ENCODE measurements at places on chromosomes 4 and X.

DNA sequence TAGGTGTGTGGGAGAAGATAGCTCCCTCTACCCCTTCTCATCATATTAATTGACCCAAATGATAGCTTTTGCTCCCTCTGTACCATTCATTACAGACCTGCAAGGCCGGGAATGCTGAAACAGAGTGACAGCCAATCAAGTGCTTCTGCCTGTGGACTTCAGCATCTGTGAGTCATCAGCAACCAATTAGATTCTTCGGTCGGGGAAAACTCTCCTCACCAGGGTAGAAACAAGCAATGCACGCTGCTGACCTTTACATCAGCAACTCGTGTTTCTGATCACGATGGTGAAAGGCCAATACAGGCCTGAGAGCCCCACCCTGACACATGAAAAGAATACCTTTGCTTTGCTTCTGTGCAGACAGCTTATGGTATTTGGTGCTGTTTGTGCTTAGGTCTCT, 347.2 kb upstream of the DDX53 start:
- peak; percentile 13 for DNase-seq

DNA sequence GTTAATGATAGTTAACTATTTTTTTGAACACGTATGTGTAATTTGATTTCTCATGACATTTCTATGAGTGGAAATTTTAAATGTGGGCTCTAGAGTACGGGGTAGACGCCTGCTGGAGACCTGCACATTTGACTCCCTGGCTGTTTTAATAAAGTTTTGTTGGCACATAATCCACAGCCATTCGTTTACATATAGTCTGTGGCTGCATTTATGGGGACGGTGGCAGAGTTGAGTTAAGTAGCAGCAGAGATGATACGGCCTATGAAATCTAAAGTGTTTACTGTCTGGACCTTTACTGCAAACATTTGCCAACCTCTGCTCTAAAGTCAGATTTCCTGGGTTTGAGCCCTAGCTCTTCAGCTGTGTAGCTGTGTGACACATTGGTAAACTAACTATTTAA, 118.8 kb downstream of the CHRNA9 start:
- no peak for DNase-seq

DNA sequence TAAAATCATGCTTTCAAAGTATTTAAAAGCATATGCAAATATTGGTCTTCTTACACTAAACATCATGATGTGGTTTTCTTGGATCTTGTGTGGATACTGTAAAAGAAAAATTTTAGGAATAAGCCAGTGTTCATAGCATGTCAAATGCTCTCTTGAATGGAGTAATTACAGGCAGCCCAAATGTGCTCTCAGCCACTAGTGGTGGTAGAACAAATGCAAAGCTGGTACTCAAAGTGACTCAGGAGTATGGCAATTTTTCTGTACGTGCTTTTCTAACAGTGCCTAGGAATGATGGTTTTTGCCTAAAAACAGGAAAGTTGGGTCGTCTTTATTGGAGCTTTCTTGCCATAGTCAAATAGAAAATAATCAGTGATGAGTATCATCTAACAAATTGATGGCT, 19.9 kb downstream of the PGRMC2 start:
- DNase-seq = no peak

DNA sequence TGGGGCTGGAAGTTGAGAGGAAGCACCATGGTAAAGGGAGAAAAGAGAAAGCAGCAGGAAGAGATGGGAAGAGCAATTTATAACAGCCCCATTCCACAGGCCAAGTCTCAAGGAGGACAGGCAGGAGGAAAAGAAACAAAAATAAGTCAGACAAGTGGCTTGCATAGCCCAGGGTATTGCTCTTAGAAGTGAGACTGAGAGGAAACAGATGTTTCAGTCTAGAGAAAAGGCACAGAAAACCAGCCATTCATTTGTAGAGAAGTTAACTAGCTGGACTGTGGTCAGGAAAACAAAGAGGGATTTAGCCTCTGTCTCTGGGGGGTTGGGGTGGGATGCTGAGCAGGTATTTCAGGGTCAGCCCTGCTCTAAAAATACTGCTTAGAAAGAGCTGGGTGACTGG, 175.0 kb upstream of the ARHGEF9 start:
- DNase-seq = no peak

- DNase-seq = no peak
These were observed 176.9 kb upstream of the SCML1 start for GRCh38 chrX:17560385-17560784.

GRCh38 chr4:149914119-149915115, 98.8 kb upstream of the IQCM start:
- peak; percentile 64 for DNase-seq

GRCh38 chr4:120555058-120555457, 367.5 kb downstream of the PRDM5 start:
- no peak for DNase-seq

- DNase-seq = peak; percentile 77
These were observed 242.5 kb upstream of the PRPS2 start for GRCh38 chrX:12548746-12549145.

GRCh38 chr4:27763830-27764525, 903.3 kb downstream of the STIM2 start:
- DNase-seq = no peak

- no peak for DNase-seq
These were observed 48.9 kb upstream of the MTNR1A start for GRCh38 chr4:186604124-186604807.

GRCh38 chr4:185598846-185599552, 63.7 kb upstream of the PDLIM3 start:
- DNase-seq = no peak

DNA sequence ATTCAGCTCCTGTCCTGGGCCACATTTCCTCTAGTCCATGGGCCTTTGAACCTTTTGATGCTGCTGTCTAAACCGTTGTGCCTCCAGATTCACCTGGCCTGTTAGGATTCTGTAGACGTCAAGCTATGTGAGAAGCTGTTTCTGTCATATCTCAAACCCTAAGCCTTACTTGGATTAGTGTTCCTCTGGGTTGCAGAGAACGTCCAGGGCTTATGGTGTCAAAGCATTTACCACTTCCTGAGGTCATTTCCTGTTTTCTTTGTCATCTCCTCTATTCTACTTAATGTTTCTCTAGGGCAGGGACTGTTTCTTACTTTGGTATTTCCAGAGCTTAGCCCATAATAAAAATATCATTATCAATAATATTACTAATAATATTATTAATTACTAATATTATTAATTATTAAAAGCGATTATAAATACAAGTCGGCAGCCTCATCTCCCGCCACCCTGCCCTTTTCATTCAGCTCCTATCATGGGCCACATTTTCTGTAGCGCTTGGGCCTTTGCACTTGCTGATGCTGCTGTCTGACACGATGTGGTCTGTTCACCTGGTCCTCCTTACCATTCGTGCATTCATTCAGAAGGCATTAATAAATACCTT, 19.1 kb downstream of the PRIMPOL start:
- DNase-seq = no peak

DNA sequence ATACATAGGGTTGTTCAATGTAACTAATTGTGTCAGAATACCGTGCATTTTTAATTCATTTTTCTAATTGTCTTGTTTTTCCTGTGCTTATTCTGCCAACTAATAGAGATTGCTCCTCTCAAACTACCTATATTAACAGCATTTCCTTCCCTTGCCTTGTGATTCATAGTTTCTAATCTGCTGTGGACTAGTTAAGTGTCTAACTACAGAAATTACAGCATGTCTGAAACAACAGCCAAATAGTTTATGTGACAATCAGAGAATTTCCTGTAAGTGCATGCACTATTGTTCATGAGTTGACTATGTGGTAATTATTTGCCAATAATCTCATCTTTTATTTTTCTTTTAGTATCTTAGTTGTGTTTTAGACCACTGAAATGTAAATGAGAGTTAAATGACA, 4.1 kb upstream of the SEC24B start:
- DNase-seq = no peak

DNA sequence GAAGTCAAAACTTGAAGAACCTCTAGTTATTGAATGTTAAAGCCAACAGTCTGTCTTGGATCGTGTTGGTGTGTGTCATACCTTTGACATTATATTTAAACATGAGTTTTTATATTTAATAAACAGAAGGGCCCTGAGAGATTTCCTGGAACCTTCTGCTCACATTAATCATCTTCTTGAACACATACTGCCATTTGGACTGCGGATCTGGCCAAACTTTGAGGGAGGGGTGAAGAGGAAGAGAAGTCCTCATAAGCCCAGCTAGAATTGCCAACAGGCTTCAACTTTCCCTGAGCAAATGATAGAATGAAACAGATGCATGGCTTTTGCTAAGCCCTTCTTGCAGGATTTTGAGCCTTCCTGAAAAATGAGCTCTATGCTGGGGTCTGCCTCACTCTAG, 27.4 kb downstream of the CCKAR start:
- DNase-seq = no peak

DNA sequence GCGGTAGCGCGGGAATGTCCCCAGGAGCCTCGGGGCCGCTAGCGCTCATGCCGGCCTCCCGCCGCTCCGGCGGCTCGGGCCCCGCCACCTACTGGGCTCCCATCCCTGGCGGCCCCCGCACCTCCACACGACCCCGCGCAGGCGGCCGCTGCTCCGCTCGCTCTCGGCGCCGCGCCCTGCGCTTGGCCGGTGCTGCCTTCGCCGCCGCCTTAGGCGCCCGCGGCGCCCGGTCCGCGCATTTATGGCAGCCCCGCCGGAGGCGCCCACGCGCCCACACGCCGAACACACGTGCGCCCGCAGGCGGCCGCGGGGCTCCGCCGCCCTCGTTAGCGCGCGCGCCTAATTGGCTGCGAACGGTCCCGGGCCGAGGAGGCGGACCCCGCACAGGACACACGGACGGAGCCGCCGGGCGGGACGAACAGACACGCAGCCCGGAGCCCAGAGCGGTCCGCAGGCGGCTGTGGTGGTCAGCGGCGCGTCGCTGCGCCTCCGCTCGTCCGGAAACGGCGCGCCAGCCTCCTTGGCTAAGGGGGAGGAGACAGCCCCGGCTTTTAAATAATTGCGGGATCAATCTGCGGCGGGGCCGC, at the start of gene NKX1-1:
NKX1-1 (minus strand) TSS at position 49 of the 587 bp plus-strand sequence; CDS start at position 49, 0 bp downstream.
- no peak for DNase-seq

DNA sequence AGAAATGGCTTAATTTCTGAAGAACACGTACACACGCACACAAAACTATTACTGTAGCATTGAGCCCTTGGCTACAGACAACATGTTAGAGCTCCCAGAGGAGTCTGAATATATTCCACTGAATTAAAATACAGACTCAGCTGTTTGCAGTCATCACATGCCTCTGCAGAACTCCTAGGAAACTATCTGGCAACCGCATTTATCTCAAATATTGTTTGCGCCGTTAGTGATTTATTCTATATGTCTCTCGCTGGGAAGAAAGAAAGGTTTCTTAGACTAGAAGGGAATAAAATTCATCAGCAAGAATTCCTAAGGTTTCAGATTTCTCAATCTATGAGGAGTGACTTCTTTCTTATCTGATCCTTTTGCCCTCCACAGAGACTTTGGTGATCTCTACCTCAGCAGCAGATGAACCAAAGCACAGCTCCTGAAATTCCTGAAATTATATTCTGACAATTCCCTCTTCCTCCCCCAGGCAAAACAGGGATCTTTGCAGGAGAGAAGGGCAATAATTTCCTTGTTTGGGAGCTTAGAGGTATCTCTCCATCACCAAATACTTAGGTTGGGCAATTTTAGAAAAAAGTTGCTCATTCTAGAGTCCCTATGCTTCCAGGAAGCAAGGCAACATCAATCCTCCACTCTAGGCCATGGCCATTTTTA, 199.2 kb downstream of the APBB2 start:
- DNase-seq = no peak

DNA sequence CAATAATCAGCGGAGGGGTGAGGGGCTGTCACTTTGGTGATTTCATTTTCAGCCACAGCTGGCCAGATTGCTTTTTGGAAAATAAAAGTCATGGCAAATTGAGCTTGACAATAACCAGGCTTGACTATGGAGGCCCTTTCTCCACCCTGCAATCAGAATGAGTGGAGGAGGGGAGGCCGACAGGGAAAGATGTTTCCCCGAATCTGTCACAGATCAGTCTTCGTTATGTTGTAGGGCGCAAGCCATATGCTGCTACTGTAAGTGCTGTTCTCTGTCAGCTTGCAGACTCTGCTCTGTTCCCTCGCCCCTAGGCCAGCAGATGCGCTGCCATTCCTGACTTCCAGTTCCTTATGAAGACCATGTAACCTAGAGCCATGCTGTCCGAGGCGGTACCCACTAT, 114.1 kb downstream of the MGST2 start:
- no peak for DNase-seq

DNA sequence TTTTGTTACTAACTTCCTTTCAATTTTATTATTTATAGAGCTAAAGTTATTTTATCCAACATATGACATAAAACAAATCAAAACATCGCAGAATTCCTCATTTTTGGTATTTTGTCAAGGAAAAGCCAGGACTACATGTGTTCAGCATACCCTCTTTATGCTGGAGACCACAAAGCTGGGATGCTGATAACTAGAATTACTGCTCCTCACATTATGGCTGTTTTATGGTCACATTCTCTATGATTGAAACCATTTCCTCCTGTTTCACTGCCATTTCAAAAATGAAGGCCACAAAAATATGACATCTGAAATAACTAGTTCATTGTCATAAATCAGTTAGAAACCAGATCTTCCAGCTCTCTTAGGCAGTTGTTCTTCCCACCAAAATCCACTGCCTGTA, 41.7 kb downstream of the KLHL34 start:
- DNase-seq = no peak

- no peak for DNase-seq
These were observed 62.8 kb upstream of the NKX1-1 start for GRCh38 chr4:1469043-1469442.

- DNase-seq = no peak
These were observed 315.1 kb upstream of the ADGRL3 start for GRCh38 chr4:60885011-60885410.

DNA sequence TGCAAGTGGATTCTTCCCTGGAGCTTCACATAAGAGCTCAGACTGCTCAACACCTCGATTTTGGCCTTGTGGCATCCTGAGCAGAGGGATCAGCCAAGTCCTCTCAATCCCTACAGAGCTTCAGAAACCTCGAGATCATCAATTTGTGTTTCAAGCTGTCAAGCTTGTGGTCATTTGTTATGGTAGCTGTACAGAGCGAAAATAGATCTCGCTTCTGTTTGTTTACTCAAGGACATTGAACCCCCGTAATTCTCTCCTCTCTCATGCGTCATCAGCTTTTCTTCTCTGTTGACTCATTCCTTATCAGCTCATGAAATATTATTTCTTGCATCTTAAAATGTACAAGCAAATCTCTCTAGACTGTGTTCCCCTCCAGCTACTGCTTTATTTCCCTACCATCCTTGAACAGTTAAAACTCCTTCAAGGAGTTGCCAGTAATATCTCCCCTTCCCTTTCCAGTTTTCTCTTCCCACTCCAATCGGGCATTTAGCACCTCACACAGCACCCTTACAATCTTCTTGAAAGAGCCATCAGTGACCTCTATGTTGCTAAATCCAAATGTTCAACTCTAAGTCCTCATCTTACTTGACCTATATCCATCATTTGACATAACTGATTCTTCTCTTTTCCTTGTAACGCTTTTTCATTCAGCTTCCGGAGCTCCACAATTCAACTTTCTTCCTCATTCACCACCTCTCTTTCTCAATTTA, 106.2 kb upstream of the FAT1 start:
- peak; percentile 77 for DNase-seq

GRCh38 chrX:135985157-135985972, at the start of gene SLC9A6:
Gene SLC9A6, plus strand, starts transcription at chrX:135985435. Its CDS starts 224 bp downstream, at chrX:135985659.
- DNase-seq = peak; percentile 48

GRCh38 chr4:78693777-78694456, 82.2 kb upstream of the BMP2K start:
- peak; percentile 33 for DNase-seq

All from MCF 10A (cell line).